ENCODE measurements at places on chromosomes 3 and 15. TPM values are rescaled to one million over a fixed set of nuclear protein-coding genes. Genes with fewer than 3 reads are reported as not detected.

ACVR2B gene
- total RNA-seq, result 2.8 TPM

AGBL1 gene
- total RNA-seq, result not detected

RLBP1 gene
- total RNA-seq, result not detected

ITPKA gene
- total RNA-seq, result 6.3 TPM

DNA sequence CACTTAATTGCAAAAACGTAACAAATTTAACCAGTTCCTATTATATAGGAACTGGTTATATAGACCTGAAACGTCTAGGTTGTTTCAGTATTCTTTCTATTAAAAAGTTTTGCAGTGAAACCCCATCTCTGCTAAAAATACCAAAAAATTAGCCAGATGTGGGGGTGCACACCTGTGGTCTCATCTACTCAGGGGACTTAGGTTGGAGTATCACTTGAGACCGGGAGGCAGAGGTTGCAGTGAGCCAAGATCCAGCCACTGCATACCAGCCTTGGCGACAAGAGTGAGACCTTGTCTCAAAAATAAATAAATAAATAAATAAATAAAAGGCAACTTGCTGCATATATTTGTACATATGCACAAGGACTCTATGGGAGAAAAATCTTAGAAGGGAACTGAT lies 387.0 kb downstream of the TUSC7 start:
- no peaks in the 10 kb centered on the region for H3K36me3 ChIP-seq
- H3K4me1 ChIP-seq, result no peaks in the 10 kb centered on the region
- H3K27me3 ChIP-seq, result no peaks in the 10 kb centered on the region
- no peak for DNase-seq
- no peak overlapping the region for H3K4me3 ChIP-seq
- H3K27ac ChIP-seq, result no peak overlapping the region

GRCh38 chr3:128870347-128870746 lies 9.1 kb upstream of the ACAD9 start:
- no peak for DNase-seq
- no peak overlapping the region for H3K4me3 ChIP-seq
- no peaks in the 10 kb centered on the region for H3K27me3 ChIP-seq
- peaks cover 9% of the 10 kb centered on the region for H3K4me1 ChIP-seq
- no peaks in the 10 kb centered on the region for H3K36me3 ChIP-seq
- H3K27ac ChIP-seq, result no peak overlapping the region

GRCh38 chr3:64930891-64931290 lies 243.1 kb upstream of the ADAMTS9 start:
- no peak overlapping the region for H3K4me3 ChIP-seq
- no peaks in the 10 kb centered on the region for H3K27me3 ChIP-seq
- H3K27ac ChIP-seq, result no peak overlapping the region
- no peaks in the 10 kb centered on the region for H3K36me3 ChIP-seq
- H3K4me1 ChIP-seq, result no peaks in the 10 kb centered on the region

DNA sequence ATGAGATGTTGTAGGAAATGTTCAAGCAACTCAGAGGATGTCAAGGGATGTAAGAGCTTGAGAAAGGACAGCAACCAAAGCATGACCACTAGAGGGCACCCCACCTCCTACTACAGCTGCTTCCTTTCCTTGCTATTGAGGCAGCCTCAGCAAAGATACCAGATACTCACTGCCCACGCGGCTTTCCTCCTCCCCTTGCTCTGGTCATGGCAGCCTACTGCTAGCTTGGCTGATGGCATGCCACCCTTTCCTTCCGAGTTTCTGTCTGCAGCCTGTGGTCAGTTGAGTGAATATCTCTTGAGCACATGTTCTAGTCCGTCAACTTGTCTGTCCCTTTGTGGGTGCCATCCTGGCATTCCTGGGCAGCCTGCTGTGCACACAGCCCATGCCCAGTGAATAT lies 4.4 kb upstream of the CXCR6 start:
- no peaks in the 10 kb centered on the region for H3K36me3 ChIP-seq
- H3K27ac ChIP-seq, result no peak overlapping the region
- DNase-seq, result peak; percentile 66
- H3K4me1 ChIP-seq, result no peaks in the 10 kb centered on the region

DNA sequence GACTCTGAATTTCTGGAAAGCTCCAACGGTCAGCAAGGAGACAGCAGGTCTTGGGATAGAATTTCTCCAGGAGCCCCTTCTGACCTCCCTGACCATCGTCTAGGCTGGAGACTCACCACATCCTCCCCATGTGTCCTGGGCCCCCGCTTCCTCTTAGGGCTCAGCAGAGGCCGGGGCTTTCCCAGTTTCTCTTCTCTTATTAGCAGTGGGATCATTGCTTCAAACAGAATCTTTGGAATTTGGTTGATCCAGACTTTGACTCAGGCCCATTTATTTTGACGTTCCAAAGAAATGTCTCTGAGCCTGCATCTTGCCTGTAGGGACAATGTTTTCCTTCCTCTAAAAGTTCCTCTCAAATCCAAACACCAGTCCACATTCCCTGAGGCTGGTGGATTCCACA lies 38.4 kb upstream of the SLC6A6 start:
- no peak for DNase-seq
- H3K4me3 ChIP-seq, result no peak overlapping the region
- H3K36me3 ChIP-seq, result no peaks in the 10 kb centered on the region
- no peaks in the 10 kb centered on the region for H3K27me3 ChIP-seq
- H3K4me1 ChIP-seq, result no peaks in the 10 kb centered on the region

DNA sequence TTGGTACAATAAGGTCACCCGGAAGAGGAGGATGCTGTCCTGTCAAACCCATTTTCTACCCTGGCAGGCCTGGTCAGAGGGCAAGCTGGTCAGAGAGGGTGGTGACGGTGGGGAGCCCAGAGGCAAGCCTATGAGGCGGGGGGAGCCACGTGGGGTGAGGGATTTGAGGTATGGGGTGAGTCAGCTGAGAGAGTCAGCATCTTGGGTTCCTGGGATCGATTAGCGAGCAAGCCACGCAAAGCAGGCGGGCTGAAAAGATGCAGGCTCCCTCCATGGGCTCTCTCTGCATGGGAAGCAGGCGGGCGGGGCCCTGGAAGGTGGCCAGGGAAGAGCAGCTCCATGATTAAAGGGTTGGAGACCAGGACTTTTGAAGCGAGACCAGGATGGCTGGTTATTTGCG lies 48.1 kb downstream of the MAGEF1 start:
- H3K27ac ChIP-seq, result no peak overlapping the region
- no peak for DNase-seq
- H3K36me3 ChIP-seq, result no peaks in the 10 kb centered on the region
- no peak overlapping the region for H3K4me3 ChIP-seq

- H3K4me3 ChIP-seq, result no peak overlapping the region
- H3K27me3 ChIP-seq, result no peaks in the 10 kb centered on the region
- H3K4me1 ChIP-seq, result no peaks in the 10 kb centered on the region
- no peak for DNase-seq
- H3K27ac ChIP-seq, result no peak overlapping the region
These were observed 211.3 kb downstream of the XXYLT1 start for GRCh38 chr3:195059471-195060216.

DNA sequence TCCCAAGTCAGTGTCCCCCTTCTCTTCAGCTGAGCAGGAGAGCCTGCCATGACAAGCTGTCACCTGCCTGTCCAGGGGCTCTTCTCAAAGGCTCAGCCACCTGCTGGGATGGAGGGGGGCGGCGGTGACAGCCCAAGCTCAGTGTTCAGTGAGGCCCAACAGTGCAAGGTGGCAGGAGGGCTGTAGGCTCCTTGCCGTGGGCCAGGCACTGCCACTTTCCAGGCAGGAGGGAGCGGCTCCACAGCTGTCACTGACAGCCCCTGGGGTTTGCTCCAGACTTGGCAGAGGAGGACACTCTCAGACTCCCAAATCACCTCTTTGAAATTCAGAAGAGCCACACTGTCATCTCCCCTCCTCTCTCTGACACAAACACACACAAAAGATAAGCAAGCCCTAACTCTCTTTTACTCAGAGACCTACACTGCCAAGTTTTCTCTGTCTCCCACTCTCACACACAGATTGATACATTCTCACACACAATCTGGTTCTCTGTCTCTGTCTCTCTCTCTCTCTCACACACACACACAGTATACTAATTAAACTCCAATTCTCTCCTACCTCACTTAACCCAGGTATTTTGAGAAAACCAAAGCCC lies 443.3 kb downstream of the EPHB1 start:
- peaks cover 2% of the 10 kb centered on the region for H3K27me3 ChIP-seq
- DNase-seq, result no peak
- no peak overlapping the region for H3K4me3 ChIP-seq
- no peaks in the 10 kb centered on the region for H3K36me3 ChIP-seq
- H3K4me1 ChIP-seq, result no peaks in the 10 kb centered on the region

- H3K4me3 ChIP-seq, result no peak overlapping the region
- H3K36me3 ChIP-seq, result no peaks in the 10 kb centered on the region
- H3K4me1 ChIP-seq, result no peaks in the 10 kb centered on the region
These were observed 694.1 kb downstream of the FHIT start for GRCh38 chr3:60557122-60557521.
